ENCODE measurements at places on chromosomes 13 and 19.
A peak's percentile ranks its signal among the peaks of the same experiment; 100 is the strongest.

- no peak for DNase-seq
Measured at GRCh38 chr19:12769689-12770088, 5.7 kb downstream of the HOOK2 start.

GRCh38 chr19:7926021-7926726, at the start of gene CTXN1:
TSS of gene CTXN1 (minus strand) at chr19:7926135. CDS start at chr19:7925538, 597 bp downstream.
- DNase-seq = peak; percentile 64

DNA sequence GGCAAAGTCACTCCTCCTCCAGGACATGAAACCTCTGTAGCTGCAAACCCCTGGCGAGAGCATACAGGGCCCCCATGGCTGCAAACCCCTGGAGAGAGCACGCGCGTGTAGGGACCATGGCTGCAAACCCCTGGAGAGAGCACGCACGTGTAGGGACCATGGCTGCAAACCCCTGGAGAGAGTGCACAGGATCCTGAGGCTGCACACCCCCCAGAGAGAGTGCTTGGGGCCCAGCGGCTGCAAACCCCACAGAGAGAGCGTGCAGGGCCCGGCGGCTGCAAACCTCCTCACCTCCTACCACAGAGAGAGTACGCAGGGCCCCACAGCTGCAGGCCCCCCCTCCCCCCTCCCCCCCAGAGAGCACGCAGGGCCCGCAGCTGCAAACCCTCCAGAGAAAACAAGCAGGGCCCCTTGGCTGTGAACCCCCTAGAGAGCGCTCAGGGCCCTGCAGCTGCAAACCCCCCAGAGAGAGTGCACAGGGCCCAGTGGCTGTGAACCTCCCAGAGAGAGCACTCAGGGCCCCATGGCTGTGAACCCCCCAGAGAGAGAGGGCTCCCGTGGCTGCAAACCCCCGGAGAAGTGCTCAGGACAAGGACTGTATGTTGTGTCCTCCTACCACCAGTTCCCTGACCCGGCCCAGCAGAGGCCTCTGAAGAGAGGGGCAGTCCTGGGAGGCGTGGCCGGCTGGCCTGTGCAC, 7.3 kb downstream of the ADPRHL1 start:
- DNase-seq = no peak

DNA sequence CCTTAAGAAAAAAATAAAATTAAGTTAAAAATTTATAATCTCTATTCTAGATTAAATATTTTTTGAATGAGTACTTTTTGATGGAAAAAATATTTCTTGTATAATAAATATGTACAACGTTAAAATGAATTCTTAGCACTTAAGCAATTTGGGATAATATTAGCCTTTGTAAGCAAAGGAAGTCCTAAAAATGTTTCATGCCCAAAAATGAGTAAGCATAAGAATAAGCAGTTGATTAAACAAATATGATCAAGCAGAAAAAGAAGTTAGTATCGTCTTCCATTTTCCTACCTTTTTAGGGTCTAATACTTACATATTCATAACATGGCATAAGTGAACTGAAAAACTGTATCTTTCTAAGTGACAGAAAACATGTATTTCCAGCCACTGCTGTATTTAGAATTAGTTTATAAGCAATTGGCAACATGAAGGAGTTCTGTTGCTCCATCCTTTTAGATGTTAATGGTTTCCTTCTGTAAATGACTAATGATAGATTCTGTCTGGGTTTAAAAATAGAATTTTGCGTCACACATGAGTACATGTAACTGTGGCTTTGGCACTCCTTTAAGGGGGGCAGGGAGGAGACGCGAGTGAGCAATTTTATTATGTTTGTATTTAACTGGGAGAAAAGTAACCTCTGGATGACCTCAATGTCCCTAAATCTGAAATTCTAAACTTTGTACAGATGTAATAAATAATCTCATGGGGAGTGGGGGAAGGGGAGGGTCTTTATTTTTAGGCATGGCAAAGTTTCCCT, 237.4 kb downstream of the RGCC start:
- DNase-seq = no peak

- DNase-seq = no peak
Measured at GRCh38 chr19:34265221-34265650, 10.9 kb downstream of the GARRE1 start.

DNA sequence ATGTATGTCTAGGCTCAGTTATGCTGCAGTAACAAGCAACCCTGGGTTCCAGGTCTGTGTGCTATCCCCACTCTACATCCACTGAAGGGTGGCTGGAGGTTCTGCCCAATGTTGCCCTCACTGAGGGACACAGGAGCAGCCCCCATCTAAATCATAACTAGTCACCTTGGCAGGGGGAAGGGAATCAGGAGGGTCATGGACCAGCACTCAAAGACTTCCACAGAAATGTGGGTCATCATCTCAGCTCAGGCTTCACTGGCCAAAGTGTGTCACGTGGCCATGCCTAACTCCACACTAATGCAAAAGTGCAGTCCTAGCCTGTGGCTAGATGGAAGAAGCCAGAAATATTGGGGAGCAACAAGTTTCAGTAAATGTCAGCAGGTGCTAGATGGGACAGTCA, 137.3 kb upstream of the ZNF507 start:
- no peak for DNase-seq

DNA sequence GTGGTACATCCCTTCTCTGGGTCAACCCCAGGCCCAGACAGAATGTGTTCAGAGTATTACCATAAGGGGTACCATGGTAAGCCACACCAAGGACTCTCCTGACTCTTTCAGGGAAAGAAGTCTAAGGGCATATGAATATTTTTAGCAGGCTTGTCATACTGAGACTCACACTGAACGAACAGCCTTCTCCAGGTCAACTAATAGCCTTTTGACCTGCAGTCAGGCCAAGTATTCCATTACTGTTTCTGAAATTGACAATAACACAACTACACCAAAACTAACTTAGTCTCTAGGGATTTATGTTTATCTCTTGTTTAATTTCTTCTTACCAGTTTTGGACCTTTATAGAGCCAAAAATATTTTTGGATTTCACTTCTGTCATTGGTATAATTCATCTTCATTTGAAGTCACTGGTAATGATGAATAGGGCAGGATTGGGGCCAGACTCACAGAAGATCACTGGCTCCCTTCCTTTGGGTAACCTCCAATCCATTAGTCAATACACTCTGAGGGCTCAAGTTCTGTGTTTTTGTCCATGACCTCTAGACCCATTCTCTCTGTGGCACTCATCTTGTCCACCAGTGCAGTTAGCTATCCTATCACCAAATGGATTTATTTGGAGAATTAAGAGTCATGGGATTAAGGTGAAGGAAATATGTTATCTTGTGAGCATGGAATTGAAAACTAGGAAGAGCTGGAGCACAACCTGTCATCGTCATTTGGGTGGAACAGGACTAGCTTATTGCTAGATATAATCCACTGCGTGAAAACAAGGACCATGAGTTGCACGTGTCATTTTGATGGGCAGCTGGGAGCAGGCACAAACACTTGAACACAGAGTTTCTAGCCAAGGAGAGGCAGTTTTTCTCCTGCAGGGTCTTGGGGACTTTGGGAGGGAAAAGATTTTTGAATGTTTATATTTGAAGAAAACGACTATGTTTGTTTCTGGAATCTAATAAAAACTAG, 313.3 kb downstream of the DCLK1 start:
- no peak for DNase-seq

DNA sequence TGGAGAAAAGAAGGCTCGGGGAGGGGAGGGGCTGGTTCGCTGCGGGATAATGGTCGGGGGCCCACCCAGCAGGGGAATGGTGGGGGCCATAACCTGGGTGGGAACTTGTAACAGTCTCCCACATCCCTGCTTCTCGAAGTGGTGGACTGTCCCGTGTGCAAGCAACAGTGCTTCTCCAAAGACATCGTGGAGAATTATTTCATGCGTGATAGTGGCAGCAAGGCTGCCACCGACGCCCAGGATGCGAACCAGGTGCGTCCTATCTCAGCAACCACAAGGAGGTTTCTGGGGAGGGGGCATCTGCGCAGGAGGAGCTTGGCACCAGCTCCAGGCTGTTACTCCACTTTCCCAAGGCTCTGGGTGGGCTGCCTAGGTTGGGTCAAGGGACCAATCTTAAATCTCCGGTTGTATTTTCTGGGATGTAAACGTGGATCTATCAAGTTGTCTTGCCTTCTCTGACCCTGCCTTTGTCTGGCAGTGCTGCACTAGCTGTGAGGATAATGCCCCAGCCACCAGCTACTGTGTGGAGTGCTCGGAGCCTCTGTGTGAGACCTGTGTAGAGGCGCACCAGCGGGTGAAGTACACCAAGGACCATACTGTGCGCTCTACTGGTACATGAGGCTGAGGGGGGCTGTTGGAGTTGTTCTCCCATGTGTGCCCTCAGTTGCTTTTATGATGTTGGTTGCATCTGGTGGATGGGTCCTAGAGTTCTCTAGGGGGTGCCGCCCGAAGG, 1.6 kb downstream of the TRIM28 start:
- no peak for DNase-seq

DNA sequence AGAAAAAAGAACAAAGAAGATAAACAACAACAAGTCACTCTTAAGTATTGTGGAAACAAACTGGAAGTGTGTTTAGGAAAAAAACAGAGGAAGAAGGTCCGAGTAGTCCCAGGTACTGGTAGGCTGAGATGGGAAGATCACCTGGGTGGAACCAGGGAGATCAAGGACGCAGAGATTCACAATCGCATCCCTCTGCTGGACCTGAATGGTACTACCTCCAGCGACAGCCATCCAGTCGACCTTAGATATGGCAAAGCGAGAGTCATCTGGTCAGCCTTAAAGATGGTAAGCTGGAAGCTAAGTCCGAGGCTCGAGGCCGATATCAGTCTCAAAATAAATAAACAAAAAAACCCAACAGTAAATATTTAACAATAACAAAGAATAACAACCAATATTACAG, 44.9 kb upstream of the ZNF91 start:
- DNase-seq = no peak

- DNase-seq = no peak
Measured at GRCh38 chr19:35272122-35272719, 3.5 kb downstream of the USF2 start.

GRCh38 chr13:25762795-25763377, 288.9 kb downstream of the SHISA2 start:
- DNase-seq = no peak

GRCh38 chr13:83295686-83296085, 586.6 kb downstream of the SLITRK1 start:
- no peak for DNase-seq

GRCh38 chr19:19543640-19544039, 5.6 kb downstream of the CILP2 start:
- DNase-seq = no peak

- no peak for DNase-seq
Measured at GRCh38 chr19:51882518-51882917, 5.2 kb downstream of the ZNF577 start.

GRCh38 chr13:26299168-26299750, 45.3 kb downstream of the CDK8 start:
- DNase-seq = no peak

GRCh38 chr13:74929436-74929835, 552.5 kb downstream of the TBC1D4 start:
- no peak for DNase-seq

- DNase-seq = no peak
Measured at GRCh38 chr19:18491995-18492953, 29.6 kb downstream of the ELL start.

DNA sequence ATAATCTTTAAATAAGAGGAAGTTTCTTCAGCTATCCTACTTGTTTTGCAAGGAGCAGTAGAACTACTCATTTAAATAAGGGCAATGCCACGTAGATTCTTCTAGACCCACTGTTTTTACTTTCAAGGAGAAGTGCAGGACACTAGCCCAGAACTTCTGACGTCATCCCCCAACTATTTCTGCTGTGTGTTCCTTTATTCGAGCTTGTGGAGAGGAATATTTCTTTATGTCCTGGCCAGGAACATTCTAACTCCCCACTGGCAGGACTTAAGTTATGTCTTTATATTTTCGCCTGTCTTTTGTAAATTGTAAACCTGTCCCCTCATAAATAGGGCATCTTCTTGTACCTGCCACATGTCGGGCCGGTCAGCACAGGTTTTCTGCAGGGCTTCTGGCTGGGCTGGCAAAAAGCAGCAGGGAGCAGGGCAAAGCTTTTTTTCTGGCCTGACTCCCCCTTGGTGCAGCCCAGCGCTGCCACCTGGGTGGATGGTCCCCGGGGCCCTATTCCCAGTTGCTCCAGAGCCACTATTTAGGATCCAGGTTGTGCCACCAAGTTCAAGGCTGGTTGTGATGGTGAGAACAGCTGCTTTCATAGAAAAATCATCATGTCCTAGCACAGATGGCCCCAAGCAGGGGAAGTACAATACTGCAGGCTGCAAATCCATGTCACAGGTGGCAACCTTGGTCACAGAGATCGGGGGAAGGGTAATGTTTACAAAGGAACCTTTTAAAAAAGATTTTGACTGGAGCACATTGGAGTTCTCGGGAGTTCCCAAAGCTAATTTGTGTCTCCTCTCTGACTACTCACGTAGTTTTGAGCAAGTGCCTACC, 1.8 kb downstream of the MBNL2 start:
- no peak for DNase-seq

DNA sequence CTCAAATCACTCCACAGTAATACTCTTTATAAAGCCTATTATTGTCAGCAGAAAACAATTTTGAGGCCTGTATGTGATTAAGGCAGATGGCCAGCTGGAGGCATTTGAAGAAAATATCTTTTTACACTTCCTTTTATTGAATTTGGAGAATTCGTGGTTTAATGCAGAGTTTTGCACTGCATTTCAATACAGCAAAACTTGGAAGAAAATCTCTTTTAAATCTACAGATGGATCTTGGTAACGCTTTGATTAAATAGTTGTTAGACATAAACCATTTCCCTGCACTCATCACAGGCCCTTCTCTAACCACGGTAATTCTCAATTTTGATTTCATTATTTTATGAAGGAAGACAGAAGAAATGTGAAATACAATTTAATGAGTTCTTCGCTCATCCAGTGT, 185.7 kb downstream of the RFC3 start:
- no peak for DNase-seq

DNA sequence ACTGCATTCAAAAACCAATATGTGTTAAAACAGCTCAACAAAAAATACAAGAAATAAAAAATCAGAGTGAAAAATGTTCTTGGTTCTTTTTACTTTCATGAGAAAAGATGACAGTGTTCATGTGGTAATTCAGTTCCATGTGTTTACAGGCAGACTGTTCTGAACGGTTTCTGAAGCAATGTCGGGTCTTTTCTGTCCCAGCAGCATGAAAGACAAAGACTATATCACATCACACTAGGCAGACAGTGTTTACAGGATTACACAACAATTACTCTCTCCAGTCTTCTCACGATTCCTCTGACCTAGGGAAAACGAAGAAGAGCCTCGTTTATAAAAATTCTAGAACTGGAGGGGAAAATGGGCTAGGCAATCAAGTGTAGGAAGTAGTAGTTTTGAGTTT, 83.4 kb downstream of the UBL3 start:
- no peak for DNase-seq

DNA sequence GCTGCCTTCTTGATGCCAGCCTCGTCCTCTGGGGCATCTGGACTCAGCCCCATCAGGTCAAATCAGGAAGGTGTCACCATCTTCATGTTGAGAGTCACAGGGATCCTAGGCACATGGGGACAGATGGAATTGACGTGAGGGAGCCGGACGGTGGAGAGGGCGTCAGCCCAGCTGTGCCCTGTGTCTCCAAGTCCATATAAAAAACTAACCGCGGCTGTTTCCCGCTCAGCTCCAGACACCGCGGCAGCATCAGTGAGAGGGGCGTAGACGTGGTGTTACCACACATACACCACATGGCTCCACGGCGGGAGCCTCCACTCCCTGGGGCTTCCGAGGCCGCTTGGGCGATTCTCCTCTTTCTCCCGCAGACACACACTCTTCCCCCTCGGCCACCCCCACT, 5.6 kb upstream of the PRR36 start:
- DNase-seq = no peak

All from stimulated activated CD8-positive, alpha-beta memory T cell treated with anti-CD3 and anti-CD28 coated beads, Interleukin-4, amount 100 ng/mL, for 4 hours (primary cell).